ENCODE measurements at places on chromosomes 12 and 14. TPM values are rescaled to one million over a fixed set of nuclear protein-coding genes. Genes with fewer than 3 reads are reported as not detected.

GRCh38 chr12:54596526-54596946 lies 8.1 kb upstream of the PPP1R1A start:
- peak; percentile 80 for DNase-seq

DNA sequence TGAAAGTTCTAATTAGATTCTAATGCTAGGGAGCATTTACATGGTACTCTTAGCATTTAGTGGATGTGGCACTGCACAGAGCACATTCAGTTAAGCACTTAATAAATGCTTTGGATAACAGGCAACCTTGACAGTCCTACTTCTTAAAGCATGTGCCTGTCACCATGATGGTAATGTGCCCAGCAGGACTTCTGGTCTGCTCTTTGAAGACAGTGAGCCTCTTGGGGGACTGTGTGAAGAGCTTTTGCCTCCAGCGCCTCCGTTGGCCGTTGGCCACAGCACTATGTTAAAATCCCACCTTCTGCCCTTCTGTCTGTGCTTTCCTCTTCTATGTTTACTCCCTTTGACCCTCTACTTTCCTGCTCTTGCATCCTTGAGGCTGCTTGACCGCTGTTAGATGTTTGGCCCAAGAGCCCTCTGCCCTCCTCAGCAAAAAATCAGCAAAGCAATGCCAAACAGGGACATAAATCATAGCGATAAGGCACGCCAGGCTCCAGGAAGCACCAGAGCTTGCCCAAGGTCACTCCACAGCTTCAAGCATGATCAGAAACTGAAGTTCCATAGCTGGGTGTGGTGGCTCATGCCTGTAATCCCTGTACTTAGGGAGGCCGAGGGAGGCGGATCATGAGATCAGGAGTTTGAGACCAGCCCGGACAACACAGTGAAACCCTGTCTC lies 8.3 kb downstream of the CDKL1 start:
- DNase-seq: no peak

- no peak for DNase-seq
Measured at GRCh38 chr12:104994336-104994735, 8.2 kb downstream of the NOPCHAP1 start.

DNA sequence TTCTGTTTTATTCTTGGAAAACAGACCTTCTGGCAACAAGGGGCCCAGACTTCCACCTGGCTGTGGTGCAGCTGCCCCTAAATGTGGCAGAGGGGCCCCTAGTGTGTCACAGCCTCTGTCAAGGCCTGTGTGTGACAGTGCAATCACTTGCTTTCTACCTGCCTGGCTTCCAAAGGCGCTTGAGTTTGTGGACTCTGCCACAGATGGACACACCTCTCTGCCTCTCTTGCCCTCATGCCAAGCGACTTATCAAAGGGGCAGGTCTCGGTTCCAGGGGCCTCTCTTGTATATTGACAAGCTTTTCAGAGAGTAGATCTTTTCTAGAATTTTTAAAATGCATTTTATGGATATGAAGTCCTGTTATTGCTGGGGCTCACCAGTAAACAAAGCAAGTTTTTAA lies 217.2 kb downstream of the SLC15A4 start:
- DNase-seq: no peak

- DNase-seq: no peak
Measured at GRCh38 chr14:31785574-31785973, 224.4 kb downstream of the NUBPL start.

RAD9B gene
- total RNA-seq: not detected

CLEC6A gene
- not detected for total RNA-seq

Data from HT-29 (cell line).